ENCODE measurements at places on chromosomes 6 and 20.

DNA sequence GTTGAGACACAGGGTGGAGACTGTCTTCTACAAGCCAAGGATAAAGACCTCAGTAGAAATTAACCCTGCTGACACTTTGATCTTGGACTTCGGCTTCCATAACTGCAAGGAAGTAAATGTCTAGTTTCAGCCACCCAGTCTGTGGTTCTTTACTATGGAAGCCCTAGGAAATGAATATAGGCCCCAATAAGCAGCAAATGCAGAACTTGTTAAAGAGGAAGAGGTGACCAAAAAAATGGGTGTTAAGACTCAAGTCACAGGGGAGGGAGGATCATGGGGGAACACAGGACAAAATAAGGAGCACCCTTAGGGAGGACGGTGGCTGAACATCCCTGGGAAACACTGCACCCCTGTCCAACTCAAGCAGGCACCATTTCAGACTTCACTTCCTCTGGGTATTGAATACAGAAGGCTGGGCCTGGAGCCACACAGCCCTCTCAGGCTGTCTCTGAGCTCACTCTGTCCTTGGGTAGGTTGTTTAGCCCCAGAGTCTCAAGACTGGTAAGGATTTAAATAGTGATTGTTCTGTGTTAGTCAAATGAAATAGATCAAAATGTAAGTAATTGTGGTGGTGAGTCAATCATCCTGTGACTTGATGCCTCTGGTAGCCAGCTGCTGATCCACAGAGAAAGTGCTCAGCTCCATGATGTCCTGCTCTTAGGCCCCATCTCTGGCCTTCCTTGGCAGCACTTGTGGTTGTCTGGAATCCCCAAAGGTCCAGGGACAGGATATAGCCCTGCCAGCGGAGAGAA, 30.5 kb upstream of the SIRPD start:
- no peak for DNase-seq

DNA sequence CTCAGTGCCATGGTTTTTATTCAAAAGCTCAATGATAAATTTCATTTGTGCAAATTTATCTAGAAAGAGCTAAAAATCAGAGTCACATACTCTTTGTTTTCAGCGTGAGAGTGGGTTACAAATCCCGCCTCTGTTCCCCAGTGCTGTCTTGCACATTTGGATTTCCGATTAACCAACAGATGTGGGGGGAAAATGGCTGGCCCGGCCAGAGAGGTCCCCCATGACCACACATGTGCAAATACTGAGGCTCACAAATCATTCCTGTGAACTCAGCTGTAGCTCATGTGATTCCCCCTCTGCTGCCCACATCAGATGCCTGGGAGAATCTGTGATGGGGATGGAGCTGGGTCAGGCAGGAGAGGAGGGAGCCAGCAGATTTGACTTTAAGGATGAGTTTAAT, 168.7 kb downstream of the PAX1 start:
- no peak for DNase-seq

- no peak for DNase-seq
Observed at GRCh38 chr6:45931232-45931631, 84.4 kb downstream of the CLIC5 start.

DNA sequence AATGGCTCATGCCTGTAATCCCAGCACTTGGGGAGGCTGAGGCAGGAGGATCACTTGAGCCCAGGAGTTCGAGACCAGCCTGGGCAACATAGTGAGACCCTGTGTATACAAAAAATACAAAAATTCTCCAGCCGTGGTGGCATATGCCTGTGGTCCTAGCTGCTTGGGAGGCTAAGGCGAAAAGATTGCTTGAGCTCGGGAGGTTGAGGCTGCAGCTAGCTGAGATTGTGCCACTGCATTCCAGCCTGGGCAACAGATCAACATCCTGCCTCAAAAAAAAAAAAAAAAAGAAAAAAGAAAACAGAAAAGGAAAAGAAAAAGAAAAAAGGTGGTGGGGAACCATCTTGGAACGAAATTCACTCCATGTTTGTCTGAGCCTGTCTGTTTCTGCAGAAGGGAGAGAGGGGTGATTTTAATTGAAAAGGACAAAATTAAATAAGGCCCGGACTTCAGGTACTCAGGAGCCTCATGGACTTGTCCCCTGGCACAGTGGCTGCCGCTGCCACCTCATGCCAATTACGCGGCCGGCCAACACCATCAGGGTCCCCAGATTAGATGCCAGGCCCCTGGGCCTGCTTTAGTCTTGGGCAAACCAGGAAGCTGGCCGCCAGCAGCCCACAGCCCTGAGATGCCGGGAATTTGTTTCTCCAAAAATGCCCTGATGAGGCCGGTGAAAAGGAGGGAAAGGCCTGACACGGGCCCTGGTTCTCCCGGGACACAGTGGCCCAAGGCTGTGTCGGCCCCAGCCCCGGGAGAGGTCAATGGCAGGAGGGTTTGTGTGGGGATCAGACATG, 37.8 kb upstream of the STX16 start:
- no peak for DNase-seq

- no peak for DNase-seq
Observed at GRCh38 chr6:158642097-158642601, 2.4 kb downstream of the DYNLT1 start.

DNA sequence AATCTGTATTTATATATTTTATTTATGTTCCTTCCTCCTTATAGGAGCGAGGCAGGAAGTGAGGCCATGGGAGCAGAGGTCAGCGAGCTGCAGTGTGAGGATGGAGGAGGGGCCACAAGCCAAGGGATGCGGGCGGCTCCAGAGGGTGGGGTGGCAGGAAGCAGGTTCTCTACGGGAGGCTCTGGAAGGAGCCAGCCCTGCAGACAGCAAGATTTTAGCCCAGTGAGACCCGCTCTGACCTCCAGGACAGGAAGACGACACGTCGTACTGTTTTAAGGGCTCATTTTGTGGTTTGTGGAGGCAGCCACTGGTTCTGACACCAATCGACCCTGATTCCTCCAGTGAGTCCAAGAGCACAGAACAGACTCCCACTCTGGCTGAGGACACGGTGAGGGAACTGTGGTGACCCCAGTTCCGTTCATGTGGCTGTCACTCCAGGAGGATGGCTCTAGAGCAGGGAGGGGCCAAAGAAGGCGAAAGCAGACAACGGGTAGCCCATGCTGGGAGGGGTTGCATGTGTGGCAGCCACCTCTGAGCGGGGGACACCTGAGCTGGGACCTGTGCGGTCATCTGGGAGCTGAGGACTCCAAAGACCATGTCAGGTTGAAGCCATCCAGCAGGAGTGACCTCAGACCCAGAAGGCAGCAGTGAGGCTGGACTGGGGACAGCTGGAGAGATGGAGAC, 100.1 kb upstream of the BHLHE23 start:
- DNase-seq = no peak

GRCh38 chr20:37804584-37805566, 98.1 kb upstream of the VSTM2L start:
- no peak for DNase-seq

GRCh38 chr6:129269076-129269475, 386.1 kb downstream of the LAMA2 start:
- no peak for DNase-seq
